ENCODE measurements at places on chromosomes 3 and 15.

DNA sequence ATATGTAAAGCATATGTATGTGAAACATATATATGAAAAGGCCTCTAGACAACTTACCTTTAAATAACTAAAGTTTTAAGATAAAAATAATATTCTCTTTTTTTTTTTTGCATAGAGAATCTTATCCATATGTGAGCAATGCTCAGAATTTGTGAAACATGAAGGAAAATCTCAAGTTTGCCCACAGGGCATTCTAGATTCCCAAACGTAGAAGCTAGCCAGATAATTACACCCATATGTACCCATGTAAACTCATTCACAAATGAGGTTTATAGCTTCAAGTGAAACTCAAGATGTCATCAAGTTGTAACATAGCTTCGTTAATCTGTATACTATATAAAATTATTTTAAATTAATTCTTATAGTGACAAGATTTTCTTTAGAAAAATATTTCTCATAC is 537.3 kb upstream of the NR2F2 start:
- no peak for DNase-seq

- DNase-seq, result no peak
Observed at GRCh38 chr15:56996093-56996492, 77.6 kb downstream of the TCF12 start.

DNA sequence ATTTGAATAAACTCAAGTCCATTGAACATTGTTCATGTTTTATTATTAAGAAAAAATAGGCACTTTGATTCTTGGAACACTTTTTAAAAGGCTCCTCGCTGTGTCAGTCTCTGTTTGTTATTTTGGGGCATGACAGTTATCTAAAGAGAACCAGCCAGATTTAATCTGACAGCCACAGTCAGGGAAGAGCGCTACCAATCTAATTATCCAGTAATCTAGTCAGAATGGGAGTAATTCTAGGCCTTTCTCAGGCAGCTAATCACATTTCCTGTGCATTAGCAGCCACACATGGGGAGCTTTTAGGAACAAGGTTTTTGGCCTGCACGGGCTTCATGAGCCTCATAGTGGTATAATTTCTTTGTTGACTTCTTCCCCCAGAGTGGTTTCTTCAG is 362.2 kb downstream of the RBMS3 start:
- DNase-seq, result no peak

- no peak for DNase-seq
Observed at GRCh38 chr15:59736181-59736580, 47.1 kb upstream of the BNIP2 start.

- DNase-seq, result no peak
Observed at GRCh38 chr3:194664857-194665256, 7.1 kb downstream of the LSG1 start.

- no peak for DNase-seq
Observed at GRCh38 chr3:60669636-60670035, 581.6 kb downstream of the FHIT start.

DNA sequence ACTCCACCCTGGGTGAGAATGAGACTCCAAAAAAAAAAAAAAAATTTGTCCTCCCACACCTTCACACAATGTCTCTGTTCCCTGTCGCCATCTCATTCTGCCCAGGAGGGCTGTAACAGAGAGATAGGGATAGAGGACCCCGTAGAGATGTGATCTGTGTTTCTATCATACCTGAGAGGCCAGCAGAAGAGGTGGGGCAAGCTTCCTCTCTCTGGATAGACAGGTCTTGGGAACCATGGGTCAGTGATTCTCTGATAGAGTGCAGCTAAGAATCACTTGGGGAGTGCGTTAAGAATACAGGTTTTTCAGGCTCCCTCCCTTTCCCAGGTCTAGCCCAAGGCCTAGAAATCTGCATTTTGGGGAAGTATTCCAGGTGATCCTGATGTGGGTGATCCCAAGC is 8.3 kb downstream of the CA12 start:
- DNase-seq, result no peak

DNA sequence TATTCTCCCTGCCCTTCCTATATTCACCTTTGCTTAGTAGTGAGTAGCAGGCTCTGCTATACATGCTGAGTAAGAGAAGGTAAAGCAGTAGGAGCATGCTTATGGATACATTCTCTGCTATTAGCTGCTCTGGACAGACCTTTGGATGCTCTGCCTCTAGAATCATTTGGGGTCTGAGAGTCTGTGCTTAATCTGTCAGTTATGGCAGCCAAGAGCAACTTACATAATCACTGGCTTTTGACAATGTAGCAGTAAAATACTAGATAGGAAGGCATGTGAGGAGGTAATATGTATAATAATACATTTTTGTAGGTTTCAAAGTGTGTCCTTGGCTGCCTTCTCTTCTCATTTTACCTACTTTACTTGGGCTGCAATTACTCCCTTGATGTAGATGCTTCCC is 277.7 kb downstream of the GAP43 start:
- no peak for DNase-seq

GRCh38 chr3:63869940-63870614 is 6.4 kb downstream of the ATXN7 start:
- DNase-seq, result no peak

GRCh38 chr3:194040516-194041273 is 95.3 kb upstream of the HES1 start:
- DNase-seq, result no peak

DNA sequence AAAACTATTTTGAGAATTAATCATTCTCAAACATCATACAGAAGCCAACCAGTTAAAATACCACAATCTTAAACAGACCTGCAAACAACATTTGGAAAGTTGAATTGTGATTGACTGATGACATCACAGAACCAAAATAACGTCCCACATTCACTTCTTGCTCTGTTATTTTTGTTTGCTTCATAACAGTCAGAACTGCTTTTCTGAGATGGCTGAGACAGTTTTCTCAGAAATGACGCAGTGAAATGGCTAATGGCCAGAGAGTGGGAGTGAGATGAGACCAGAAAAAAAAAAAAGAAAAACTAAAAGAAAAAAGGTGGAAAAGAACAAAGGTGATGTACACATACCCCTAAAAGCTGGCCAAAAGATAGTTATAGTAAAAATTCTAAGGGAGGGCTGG is 1061.2 kb downstream of the FHIT start:
- DNase-seq, result no peak

GRCh38 chr15:63025460-63025859 is 17.1 kb upstream of the TPM1 start:
- no peak for DNase-seq

DNA sequence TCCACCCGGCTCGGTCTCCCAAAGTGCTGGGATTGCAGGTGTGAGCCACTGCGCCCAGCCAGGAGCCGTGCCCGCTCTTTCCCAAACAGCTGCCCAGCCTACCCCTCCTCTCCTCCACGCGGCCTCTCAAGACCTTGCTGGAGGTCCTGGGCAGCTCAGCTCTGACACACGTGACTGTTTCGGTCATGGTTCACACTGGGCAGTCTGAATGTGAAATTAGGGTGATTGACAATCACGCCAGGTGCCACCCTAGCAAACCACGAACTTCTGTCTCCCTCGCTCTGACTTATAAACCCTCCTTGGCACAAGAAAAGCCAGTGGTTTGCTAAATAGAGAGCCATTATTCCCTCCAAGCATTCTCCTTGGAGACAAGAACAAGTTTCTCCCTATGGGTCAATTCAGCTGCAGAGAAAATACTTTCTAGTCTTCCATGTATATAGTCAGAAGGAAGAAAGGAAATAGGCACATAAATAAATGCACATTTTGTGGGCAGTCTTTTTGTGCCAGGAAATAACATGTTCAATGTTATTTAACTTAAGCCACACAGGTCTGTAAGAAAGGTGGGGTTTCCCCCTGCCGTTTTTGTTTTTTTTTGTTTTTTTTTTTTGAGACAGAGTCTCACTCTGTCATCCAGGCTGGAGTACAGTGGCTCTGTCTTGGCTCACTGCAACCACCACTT is 121.9 kb upstream of the MEF2A start:
- DNase-seq, result no peak

- no peak for DNase-seq
Observed at GRCh38 chr3:53744351-53744750, 101.9 kb downstream of the CHDH start.

GRCh38 chr3:160929595-160929994 is 173.6 kb downstream of the PPM1L start:
- no peak for DNase-seq

- no peak for DNase-seq
Observed at GRCh38 chr3:76063811-76064210, 278.5 kb upstream of the ZNF717 start.

DNA sequence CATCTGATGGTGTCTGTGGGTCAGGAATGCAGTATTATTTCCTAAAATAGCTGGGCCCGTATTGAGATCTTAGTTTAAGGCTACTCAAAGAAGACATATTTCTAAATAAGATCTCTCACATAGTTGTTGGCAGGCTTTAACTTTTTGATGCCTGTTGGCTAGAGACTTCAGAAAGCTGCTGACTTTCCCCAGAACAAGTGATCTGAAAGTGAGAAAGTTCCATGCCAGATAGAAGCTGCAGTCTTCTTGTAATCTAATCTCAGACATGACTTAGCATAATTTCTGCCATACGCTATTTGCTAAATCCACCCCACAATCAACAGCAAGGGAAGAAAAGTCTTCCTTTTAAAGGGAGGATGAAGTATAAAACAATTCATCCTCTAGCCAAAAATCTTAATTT is 867.1 kb downstream of the IGSF11 start:
- no peak for DNase-seq

DNA sequence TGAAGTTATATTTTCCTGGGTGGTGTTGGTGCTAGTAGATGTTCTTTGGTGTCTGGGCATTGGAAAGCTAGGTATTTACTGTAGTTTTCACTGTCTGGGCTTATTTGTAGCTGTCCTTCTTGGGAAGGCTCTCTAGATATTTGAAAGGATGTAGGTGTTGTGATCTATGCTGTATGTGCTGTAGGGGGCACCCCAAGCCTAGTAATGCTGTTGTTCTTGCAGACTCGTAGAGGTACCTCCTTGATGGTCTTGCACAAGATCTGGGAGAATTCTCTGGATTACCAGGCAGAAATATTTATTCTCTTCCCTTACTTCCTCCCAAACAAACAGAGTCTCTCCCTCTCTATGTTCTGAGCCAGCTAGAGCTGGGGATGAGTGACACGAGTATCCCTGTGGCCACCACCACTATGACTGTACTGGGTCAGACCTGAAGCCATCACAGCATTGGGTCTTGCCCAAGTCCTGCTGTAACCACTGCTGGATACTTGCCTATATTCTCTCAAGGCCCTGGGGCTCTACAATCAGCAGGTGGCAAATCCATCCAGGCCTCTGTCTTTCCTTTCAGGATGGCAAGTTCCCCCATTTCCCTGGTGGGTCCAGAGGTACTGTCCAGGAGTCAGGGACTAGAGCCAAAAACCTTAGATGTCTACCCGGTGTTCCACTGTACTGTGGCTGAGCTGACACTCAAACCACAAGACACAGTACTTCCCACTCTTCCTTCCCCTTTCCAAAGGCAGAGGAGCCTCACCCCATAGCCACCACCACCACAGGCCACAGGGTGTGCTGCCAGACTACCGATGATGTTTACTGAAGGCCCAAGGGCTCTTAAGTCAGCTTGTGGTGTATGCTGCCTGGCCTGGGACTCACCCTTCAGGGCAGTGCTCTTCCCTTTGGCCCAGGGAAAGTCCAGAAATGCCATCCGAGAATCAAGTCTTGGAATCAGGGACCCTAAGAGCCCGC is 195.2 kb upstream of the DPPA4 start:
- DNase-seq, result no peak

GRCh38 chr3:133644768-133645167 is 17.0 kb downstream of the TOPBP1 start:
- no peak for DNase-seq

GRCh38 chr15:37046876-37047614 is 53.3 kb downstream of the MEIS2 start:
- no peak for DNase-seq

DNA sequence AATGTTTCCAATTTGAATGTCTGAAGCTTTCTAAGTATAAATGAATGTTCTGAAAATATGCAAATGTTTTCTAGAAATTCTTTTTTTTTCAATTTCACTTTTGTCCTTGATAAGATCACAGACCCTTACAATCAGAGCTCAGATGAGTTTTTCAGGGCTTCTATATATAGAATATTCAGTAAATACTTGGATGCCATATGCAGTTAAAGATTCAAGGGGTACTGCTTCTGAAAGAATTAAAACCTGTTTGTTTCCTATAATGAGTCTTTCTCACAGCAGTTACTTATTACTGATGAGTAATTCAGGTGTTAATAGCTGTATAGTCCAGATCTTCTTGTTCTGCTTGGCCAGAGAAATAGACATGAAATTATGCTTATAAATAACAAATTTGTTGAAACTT is 812.6 kb downstream of the ZPLD1 start:
- no peak for DNase-seq

Data from SIG-M5 (cell line).